Peyer's patch (tissue), 4 donors: ENCODE measurements at places on chromosomes 1 and 21. TPM values are rescaled to one million over a fixed set of nuclear protein-coding genes. Genes with fewer than 3 reads are reported as not detected.

The ILDR2 gene
- 1.6 TPM for total RNA-seq

DNA sequence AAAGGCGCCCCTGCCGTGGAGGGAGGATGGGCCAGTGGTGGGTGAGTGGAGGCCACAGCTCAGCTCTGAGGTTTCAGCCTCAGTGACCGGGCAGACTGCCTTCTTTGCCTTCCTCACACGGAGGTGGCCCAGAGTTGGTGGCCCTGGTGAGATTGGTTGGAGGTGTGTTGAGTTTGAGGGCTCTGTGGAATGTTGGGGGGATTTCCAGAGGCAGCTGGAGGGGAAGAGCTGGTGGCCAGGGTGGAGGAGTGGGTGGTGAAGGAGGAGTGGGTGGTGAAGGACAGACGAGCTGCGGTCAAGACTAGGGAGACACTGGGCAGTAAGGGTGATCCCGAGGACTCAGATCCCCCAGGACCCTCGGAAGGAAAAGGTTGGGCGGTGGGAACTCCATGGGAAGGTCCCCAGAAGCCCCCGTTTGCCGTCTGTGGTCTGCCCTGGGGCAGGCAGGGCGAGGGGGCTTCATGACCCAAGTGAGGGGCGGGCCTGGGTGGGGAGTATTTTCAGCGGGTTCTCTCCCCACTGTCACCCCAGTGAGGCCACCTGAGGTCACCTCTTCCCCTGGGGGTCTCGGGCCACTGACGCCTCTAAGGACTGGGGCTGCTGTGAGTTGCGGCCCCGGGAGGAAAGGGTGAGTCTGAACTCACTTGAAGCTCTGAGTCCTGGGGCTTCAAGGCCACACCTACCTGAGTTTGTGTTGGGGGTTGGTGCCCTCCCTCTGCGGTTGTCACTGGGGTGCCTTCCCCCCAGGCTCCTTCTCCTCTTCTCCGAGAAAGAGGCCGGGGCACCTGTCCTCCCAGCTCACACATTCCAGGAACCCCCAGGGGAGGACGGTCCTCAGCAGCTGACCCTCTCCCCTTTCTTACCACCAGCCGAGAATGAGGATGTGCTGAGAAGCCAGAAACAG, 22.7 kb upstream of the PIK3CD start:
- peak overlapping the region; percentile 50 for H3K4me3 ChIP-seq
- peaks cover 7% of the 10 kb centered on the region for H3K4me1 ChIP-seq
- H3K27me3 ChIP-seq, result no peaks in the 10 kb centered on the region
- peak overlapping the region; percentile 51 for H3K27ac ChIP-seq

The KCNC4 gene
- total RNA-seq, result 6.1 TPM

GRCh38 chr1:11938722-11939526, 4.4 kb downstream of the PLOD1 start:
- no peaks in the 10 kb centered on the region for H3K27me3 ChIP-seq
- H3K27ac ChIP-seq, result no peak overlapping the region
- no peaks in the 10 kb centered on the region for H3K4me1 ChIP-seq
- DNase-seq, result no peak
- H3K36me3 ChIP-seq, result no peaks in the 10 kb centered on the region

DNA sequence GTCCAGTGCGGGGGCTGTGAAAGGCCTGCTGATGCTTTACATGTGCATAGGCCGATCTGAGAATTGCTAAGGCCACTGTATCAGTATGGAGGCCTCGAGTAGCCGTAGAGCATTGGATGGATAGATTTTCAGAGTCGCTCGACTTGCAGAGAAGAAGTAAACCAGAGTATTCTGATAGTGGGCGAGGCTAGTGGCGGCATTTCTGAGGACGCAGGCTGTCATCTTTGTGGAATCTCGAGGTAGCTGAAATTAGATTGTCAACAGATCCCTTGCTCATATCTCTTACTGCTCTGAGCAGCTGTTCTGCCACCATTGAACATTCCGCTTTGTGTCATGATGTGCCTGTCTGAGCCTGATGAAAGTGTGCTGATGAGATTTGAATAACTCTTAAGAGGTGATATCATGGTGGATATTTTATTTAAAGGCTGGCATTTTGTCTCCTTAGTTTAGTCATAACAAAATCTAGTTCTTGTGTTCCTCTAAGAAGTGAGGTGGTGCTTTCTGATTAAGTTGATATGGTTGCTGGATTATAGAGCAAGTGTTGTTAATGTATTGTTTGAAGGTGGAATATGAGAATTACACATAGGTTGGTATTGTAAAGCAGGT, 1.5 kb downstream of the KIF1B start:
- DNase-seq, result no peak
- H3K4me3 ChIP-seq, result peak overlapping the region; percentile 93
- no peaks in the 10 kb centered on the region for H3K27me3 ChIP-seq

DNA sequence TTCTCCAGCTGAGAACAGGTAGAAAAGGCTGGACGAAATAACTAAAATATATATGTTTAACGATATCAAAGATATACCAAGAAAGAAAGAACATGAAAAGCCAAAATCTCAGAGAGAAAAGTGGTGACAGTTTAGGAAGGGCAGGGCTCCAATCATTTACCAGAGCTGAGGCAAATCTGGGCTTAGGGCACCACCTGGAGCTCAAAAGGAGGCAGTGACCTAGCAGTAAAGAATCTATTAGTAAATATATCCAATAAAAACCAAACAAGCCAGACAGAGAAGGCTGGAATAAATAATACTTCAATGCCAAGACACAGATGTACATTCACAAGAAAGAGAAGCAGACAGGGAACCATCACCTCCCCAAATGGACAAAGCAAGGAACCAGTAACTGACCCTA, 43.5 kb downstream of the CHIA start:
- H3K36me3 ChIP-seq, result no peaks in the 10 kb centered on the region
- no peak overlapping the region for H3K4me3 ChIP-seq
- no peak for DNase-seq

GRCh38 chr21:43024439-43025136, 50.2 kb downstream of the PKNOX1 start:
- no peaks in the 10 kb centered on the region for H3K4me1 ChIP-seq
- H3K27me3 ChIP-seq, result no peaks in the 10 kb centered on the region
- no peak overlapping the region for H3K27ac ChIP-seq
- no peak overlapping the region for H3K4me3 ChIP-seq
- no peaks in the 10 kb centered on the region for H3K36me3 ChIP-seq
- DNase-seq, result no peak

The KCNJ9 gene
- total RNA-seq, result not detected

GRCh38 chr21:38067086-38067739, 151.0 kb upstream of the KCNJ6 start:
- DNase-seq, result no peak
- no peaks in the 10 kb centered on the region for H3K36me3 ChIP-seq
- H3K4me3 ChIP-seq, result no peak overlapping the region
- no peaks in the 10 kb centered on the region for H3K27me3 ChIP-seq
- H3K4me1 ChIP-seq, result no peaks in the 10 kb centered on the region

GRCh38 chr1:40792036-40792435, 8.4 kb downstream of the KCNQ4 start:
- DNase-seq, result no peak
- no peak overlapping the region for H3K27ac ChIP-seq
- H3K4me1 ChIP-seq, result no peaks in the 10 kb centered on the region

DNA sequence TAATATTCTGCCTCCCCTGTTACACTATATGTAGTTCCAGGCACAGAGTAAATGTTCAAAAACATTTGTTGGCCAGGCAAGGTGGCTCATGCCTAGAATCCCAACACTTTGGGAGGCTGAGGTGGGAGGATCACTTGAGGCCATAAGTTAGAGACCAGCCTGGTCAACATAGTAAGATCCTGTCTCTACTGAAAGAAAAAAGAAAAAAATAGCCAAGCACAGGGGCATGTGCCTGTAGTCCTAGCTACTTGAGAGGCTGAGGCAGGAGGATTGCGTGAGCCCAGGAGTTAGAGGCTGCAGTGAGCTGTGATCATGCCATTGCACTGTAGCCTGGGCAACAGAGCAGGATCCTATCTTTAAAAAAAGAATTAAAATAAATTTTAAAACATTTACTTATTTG, 57.6 kb upstream of the SIM2 start:
- H3K4me3 ChIP-seq, result no peak overlapping the region
- no peaks in the 10 kb centered on the region for H3K36me3 ChIP-seq
- no peak overlapping the region for H3K27ac ChIP-seq
- DNase-seq, result no peak

The YOD1 gene
- 7.8 TPM for total RNA-seq

The LRRC71 gene
- total RNA-seq, result not detected

DNA sequence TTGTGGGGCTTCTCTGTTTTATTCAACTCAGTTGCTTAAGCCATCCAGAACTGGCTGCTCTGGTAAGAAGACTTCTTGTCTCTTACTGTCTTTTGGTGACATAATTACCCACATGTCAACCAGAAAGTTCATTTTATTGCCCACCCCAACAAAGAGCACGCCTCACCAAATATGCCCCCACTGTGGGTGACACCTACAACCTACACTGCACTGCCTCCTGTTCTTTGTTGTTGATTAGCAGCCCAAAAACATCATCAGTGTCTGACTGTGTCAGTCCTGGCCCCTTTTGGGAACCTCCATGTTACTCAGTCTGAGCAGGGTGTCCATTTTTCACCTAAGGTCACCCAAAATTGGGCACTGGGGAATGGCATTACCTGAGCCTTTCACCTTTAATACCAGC, 49.3 kb downstream of the ZNF678 start:
- DNase-seq, result no peak
- H3K36me3 ChIP-seq, result no peaks in the 10 kb centered on the region
- H3K27ac ChIP-seq, result no peak overlapping the region
- H3K4me1 ChIP-seq, result no peaks in the 10 kb centered on the region
- no peak overlapping the region for H3K4me3 ChIP-seq

The FCGR2B gene
- total RNA-seq, result 50.3 TPM

GRCh38 chr1:21064057-21064456, 112.6 kb downstream of the EIF4G3 start:
- no peaks in the 10 kb centered on the region for H3K36me3 ChIP-seq
- no peaks in the 10 kb centered on the region for H3K4me1 ChIP-seq
- no peak for DNase-seq
- no peak overlapping the region for H3K27ac ChIP-seq
- H3K27me3 ChIP-seq, result no peaks in the 10 kb centered on the region
- no peak overlapping the region for H3K4me3 ChIP-seq

GRCh38 chr1:160657250-160657781, 10.5 kb upstream of the SLAMF1 start:
- H3K27ac ChIP-seq, result no peak overlapping the region
- DNase-seq, result no peak
- no peak overlapping the region for H3K4me3 ChIP-seq
- no peaks in the 10 kb centered on the region for H3K4me1 ChIP-seq
- H3K36me3 ChIP-seq, result no peaks in the 10 kb centered on the region
- no peaks in the 10 kb centered on the region for H3K27me3 ChIP-seq
